ENCODE measurements at places on chromosomes 5 and 9.

DNA sequence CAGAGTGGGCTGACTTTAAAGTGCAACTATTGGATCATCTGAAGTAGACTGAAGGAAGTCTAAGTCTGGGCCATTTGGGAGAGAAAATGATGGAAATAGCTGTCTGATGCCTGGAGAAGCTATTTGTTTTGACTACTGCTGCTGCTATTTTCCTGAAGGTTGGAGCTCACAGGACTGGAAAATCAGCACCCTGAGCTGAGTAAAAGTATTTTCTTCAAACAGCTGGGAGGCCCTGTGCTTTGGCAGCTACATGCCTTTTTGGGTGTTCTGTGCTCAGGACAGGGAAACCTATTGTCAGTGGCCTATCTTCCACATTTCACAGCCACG lies 302.6 kb downstream of the ENC1 start:
- no peak for DNase-seq

GRCh38 chr9:29514336-29514735 lies 1941.1 kb upstream of the C9orf72 start:
- DNase-seq, result no peak

- no peak for DNase-seq
These were observed 6.2 kb upstream of the ORM1 start for GRCh38 chr9:114316605-114317230.

DNA sequence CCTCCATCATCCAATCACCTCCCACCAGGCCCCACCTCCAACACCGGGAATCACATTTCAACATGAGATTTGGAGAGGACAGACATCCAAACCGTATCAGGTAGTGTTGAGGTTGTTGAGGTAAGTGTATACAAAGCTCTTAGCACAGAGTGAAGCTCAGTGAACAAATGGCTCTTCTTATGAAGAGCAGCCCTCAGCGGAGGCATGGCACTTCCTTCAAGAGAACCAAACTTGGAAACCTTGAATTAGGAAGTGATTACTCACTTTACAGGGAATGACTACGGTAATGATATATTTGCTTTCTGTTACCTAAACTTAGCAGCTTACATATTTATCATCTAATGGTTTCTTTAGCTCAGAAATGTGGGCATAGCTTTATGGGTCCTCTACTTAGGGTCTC lies 92.8 kb downstream of the IQGAP2 start:
- DNase-seq, result no peak

- DNase-seq, result no peak
These were observed 24.6 kb downstream of the CSF2 start for GRCh38 chr5:132098151-132098594.

- no peak for DNase-seq
These were observed 287.7 kb upstream of the DAP start for GRCh38 chr5:11048760-11049159.

DNA sequence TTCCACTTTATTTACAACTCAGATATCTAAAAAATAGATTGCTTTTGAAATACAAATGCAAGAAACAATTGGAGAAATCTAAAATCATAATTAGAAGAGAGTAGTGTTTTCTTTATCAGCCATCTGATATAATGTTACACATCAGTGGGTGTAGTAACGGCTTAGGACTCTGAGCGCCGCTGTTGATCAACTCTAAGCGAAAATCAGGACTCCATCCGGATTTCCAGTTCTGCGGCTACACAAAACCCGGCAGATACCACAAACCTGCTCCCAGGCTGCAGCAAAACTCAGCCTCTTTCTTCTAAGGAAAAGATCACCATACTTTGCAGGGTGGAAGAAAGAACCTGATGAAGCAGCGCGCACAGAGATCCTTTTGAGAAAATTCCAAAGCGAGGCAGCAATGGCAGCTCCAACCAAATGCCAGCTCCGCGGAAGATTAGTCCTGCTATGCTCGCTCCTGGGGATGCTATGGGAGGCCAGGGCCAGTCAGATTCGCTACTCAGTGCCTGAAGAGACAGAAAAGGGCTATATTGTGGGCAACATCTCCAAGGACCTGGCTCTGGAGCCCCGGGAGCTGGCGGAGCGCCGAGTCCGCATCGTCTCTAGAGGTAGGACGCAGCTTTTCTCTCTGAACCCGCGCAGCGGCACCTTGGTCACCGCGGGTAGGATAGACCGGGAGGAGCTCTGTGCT lies at the start of gene PCDHGA9:
Gene PCDHGA9, plus strand, starts transcription at position 226 of the 691 bp plus-strand sequence. Its CDS starts 175 bp downstream, at position 401.
- no peak for DNase-seq

DNA sequence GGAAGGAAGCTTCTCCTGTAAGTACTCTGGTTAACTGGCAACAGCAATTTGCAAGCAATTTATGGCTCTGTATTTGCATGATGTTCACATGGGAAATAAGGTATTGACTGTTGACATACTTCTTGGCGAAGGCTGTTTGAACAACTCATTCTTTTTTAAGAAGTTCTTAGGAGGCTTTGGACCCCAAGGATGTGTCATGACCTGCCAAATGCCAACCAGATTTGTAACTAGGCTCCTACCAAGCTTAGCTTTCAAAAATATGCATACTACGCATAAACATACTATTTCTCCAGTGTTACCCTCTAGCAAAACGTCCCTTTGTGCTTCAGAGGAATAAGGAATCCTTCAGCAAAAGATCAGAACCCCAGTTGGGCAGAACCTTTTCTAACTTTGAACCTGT lies 165.2 kb upstream of the MSX2 start:
- DNase-seq, result no peak

DNA sequence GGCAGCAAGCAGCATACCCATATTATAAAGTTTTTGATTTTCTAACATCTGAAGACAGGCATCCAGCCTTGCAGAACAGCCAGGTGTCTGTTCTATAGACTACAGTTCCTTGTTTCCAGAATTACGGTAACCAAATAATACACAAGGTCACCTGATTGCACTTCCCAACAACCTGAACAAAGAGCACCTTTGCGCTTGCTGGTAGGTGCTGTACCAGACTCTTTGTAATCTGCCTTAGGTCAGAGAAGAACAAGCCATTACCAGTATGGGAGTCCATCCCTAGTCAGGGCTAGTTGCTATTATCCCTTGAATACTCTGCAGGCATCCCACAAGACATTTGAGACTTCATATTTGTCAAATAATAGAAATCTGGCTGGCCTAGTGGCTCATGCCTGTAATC lies 256.2 kb downstream of the ARRDC3 start:
- DNase-seq, result no peak

- DNase-seq, result no peak
These were observed 137.7 kb downstream of the HSD17B3 start for GRCh38 chr9:96164268-96164683.

DNA sequence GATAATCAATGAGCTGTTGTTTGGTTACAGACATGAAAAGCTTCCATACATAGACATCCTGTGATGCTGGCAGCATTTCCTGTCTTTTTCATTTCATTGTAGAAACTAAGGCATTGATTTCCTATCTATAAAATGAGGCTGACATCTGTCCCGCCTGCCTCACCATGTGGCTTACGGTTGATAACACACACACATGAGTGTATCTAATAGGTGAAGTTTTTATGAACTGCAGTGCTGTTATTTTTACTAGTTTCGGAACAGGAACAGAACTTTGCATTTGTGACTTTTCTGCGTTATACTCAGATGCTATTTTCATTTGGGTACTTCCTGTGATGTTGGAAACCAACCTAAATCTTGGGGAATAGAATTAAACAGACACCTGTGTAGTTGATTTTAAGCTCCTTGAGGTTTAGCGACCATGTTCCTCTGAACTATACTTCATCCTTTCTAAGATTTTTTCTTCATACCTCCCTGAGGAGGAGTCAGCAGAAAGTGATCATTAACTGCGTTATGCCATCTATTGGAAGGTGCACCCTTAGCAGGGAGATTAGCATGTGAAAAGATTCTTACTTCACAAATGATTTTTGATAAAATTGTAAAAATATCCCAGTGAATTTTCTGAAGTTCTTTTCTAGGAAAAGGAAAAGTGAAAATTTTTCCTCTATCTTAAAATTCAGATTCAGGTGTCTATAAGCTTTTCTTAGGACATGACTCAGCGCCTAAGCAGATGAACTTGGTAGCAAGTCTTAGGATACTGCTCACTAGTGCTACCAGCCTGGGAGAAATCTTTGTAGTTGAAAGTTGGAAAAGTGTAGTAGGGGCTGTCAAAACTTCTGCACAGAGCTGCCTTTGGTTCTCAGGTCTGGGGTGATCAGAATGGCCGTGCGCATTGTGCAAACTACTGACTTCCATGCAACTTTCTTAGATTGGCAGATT lies 134.5 kb downstream of the TRIO start:
- DNase-seq, result no peak

DNA sequence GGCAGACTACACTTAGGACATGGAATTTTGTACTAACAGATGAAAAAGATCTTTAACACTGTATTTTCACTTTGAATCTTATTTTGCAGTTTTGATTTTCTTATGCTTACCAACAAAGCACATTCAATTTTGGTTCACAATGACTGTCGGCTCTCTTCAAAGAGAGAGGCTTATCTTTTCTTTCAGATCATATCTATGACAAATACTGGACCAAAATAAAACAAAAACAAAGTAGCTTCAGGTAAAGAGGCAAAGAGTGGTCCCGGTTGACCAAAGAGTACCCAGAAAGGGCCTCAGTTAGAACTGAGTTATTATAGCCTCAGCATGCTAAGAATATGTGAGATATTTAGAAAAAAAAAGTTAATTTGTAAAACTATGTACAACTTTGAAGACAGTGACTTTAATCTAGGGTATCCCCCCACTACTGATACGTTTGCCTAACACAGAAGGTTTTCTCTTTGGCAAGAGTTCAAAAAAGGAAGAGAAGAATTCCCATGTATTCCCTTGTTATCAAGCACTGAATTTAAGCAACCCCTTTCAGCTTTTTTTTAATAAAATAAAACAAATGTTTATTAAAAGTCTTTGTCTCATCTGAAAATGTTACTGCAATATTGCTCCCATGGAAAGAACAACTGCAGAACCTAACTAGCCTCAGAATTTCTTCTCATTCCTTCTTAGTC lies 50.5 kb downstream of the NR6A1 start:
- no peak for DNase-seq

DNA sequence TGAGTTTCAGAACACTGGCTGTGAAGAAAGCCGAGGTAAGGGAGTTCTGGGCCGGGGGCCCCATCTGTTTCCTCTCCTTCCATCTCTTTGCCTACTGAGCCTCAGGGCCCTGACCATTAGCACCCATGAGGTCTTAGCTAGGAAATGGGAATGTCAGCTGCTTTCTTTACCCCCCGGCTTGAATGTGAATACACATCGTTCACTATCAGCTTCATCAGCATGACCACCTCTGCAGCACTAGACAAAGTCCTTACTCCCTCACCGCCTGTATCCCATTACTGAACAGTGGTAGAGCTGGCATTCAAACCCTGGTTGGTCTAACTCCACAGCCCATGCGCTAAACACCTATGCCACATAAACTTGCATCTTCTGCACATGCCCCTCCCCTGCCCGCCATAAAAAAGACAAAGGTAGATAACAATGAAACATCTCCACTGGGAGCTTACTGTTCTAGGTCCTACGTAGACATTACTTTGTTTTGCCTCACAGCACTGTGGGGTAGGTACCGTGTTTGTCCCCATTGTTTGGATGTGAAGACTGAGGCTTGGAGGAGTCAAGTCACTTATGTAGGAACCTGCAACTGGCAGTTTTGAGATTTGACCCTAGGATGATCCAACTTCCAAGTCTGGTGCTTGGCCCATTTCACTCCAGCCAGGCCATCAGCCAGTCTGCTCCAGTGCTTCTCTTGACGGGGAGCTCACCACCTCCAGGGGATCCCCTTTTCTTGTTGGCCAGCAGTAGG lies 93.3 kb downstream of the AMBP start:
- DNase-seq, result no peak

Measured in activated CD4-positive, CD25-positive, alpha-beta regulatory T cell treated with anti-CD3 and anti-CD28 coated beads, Interleukin-2, amount 50 U/mL, for 16 hours (primary cell).